Stimulated activated CD4-positive, alpha-beta T cell treated with anti-CD3 and anti-CD28 coated beads, Interleukin-4, amount 100 ng/mL, for 1 hour (primary cell): ENCODE measurements at places on chromosomes 6 and 20.

GRCh38 chr6:126175251-126175650 is 164.7 kb upstream of the CENPW start:
- no peak for DNase-seq

GRCh38 chr6:15887491-15888461 is 224.9 kb upstream of the DTNBP1 start:
- DNase-seq: no peak

- DNase-seq: peak; percentile 46
These were observed 25.0 kb upstream of the ABT1 start for GRCh38 chr6:26571592-26572296.

GRCh38 chr6:125985522-125985921 is 818 bp upstream of the TRMT11 start:
- DNase-seq: no peak

DNA sequence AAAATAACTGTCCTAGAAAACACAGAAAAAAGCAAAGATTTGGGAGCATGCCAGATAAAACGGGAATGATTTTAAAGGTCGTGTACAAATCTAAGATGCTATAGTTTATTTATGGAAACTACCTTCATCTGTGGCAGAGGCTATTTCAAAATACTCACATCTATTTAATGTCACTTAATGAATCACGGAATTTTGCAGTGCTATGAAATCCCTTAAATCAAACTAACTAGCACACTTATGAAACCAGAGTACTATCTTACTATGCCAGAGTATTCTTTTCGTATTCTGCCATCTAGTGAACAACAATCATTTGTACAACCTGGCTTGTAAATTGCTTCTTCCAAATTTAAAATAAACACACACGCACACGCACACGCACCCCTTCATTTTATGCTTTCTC is 77.9 kb upstream of the BMP5 start:
- DNase-seq: no peak

GRCh38 chr6:39521958-39522357 is 199.5 kb upstream of the KCNK16 start:
- no peak for DNase-seq

- no peak for DNase-seq
These were observed 116.5 kb downstream of the TCP11 start for GRCh38 chr6:35024551-35025054.

- no peak for DNase-seq
These were observed 702 bp upstream of the TNFAIP3 start for GRCh38 chr6:137866200-137866913.

- no peak for DNase-seq
These were observed 9.4 kb upstream of the HDDC2 start for GRCh38 chr6:125310994-125311649.

- DNase-seq: peak; percentile 86
These were observed at the start of gene BCAS4 for GRCh38 chr20:50794846-50795634. TSS of gene BCAS4 (plus strand) at chr20:50795061. CDS start at chr20:50795084, 23 bp downstream.

- no peak for DNase-seq
These were observed 6.7 kb downstream of the MCUR1 start for GRCh38 chr6:13807696-13808095.

GRCh38 chr6:166703149-166703710 is 76.2 kb upstream of the RPS6KA2 start:
- DNase-seq: no peak

DNA sequence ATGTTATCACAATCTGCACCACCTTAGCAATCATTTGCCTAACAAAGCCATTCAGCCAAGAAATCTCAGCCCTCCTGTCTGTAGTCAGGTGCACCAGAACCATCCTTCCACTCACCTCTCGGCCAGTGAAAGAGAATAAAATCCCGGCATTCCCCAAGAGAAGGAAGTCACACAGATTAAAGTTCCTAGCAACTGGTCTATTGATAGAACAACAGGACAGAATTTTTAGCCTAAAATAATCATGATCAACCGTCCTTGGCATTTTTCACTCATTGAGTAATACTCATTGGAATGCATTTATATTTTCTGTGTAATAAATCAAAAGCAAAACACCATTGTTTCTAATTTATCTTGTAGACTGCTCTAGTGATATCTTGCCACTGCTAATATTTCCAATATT is 85.7 kb upstream of the CDH4 start:
- no peak for DNase-seq

DNA sequence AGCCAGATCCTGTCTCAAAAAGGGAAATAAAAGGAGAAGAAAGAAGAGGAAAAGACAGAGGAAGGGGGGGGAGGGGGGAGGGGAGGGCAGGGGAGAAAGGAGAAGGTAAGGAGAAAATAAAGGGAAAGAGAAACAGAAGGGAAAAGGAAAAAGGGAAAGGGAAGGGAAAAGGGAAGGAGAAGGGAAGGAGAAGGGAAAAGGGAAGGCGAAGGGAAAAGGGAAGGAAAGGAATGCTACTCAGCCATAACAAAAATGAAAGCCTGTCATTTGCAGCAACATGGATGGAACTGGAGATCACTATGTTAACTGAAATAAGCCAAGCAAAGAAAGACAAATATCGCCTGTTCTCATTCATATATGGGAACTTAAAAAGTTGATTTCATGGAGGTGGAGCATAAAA is 22.3 kb downstream of the RBM24 start:
- DNase-seq: no peak

DNA sequence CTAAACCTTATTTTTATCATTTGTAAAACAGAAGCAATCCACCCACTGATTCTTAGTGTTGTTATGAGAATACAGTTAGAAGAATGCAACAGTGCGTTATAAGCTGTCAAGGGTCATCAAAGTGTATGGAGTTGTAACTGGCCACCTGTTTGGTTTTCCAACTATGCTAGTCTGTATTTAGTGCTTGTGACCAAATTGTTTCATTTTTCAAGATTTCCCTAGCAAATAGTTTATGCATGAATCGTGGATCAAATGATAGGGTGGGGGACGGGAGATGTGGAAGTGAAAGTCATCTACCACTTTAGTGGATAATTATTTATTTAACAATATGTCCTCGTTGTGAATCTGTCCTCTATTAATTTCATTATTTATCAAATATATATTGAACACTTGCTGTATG is 175.4 kb upstream of the HDDC2 start:
- DNase-seq: no peak

DNA sequence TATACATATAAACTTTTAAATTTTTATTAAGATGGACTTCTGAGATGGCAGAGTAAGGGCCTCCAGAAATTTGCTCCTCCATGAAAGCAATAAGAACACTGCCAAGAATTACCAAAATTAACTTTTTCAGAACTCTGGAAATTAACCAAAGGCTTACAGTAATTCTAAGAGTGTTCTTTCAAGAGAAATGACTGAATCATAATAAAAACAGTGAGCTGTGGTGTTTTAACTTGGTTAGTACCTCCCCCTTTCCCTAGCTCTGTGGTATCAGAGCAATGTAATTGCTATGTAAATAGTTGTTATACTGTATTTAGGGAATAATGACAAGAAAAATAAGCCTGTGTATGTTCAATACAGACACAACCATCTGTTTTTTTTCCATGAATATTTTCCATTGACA is 19.0 kb downstream of the HECA start:
- DNase-seq: no peak

DNA sequence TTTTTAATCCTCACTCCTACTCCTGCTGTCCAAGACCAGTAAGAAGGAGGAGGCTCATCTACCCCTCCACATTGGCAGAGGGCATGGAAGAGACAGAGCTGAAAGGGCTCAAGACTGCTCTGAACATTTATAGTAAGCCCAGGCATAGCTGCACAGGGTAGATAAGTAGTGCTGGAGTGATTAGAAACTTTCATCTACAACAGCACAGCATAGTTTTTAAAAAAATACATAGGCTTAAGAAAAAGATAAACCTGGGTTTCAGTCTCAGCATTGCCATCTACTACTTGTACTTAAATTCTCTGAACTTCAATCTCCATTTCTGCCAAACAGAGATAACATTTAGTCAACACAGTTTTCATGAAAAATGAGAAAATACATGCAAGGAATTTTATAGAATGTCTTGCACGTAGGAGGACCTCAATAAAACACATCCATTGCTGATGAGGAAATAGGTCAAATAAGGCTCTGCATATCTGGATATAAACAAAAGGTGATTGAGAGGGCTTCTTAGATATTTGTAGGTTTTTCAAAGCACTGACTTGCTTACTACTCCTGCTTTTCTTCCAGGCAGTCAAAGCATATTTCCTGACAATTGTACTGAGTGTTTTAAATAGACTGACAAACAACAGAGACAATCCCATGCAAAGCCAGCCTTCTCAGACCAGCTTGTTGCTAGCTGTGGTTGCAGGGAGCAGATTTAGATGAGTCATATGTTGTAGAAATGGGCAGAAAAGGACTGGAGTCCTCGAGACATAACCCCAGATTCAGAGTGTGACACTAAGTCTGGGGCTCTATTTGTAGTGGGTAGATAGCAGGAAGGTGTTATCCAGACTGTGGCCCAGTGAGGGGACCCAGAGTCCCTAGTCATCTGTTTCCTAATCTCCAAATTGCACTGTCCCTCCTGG is 107.4 kb upstream of the TAB2 start:
- DNase-seq: no peak

GRCh38 chr6:121652223-121652622 is 216.8 kb downstream of the GJA1 start:
- no peak for DNase-seq

DNA sequence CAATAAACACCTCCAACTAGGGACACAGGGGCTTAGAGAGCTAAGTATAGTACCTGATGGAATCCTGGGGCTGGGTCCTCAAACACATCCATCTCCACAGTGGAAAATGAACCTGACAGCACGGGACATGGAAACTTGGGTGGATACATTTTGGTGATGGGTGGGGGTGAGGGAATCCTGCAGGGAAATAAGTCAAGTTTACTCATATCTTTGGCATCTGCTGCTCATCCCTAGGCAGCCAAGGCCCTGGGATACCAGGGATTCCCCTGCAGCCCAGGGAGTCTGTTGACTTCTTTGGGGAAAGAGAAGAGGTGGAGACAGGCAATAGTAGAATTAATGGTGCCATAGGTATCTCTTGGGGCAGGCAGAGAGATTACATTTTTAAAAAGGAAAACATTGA is 6.6 kb downstream of the APOBEC2 start:
- DNase-seq: no peak

GRCh38 chr20:9510911-9511310 is 3.5 kb upstream of the LAMP5 start:
- no peak for DNase-seq

GRCh38 chr6:7542065-7542873 is 798 bp downstream of the DSP start:
- no peak for DNase-seq

GRCh38 chr20:44447827-44448419 is 27.8 kb upstream of the TTPAL start:
- DNase-seq: no peak

GRCh38 chr6:91782802-91783201 is 1195.9 kb upstream of the MAP3K7 start:
- no peak for DNase-seq

GRCh38 chr20:62596486-62596885 is 45.8 kb upstream of the SLCO4A1 start:
- DNase-seq: no peak

DNA sequence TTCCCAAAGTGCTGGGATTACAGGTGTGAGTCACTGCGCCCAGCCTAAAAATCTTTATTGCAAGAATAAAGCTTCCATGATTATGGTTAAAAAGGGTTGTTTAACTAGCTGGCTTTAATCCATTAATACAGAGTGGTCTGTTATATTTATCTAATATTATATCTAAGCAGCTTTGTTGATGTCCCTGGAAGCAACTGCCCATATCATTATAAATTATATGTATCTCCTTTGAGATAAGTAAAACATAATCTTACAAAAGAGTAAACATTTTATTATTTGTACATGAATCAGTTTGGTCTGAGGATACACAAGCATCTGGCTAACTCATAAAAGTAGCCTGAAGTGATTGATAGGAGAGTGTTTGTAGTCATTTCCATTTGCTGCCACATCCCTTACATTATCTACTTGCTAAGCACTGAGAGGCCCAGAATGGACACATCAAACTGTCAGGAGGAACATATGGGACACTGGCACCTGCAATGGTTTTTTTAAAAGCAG is 46.9 kb downstream of the TRAF3IP2 start:
- no peak for DNase-seq

GRCh38 chr6:69584536-69584912 is 212.3 kb downstream of the LMBRD1 start:
- DNase-seq: no peak

- DNase-seq: no peak
These were observed 6.2 kb upstream of the RNF217 start for GRCh38 chr6:124956018-124956417.

GRCh38 chr6:143224516-143224915 is 163.8 kb downstream of the AIG1 start:
- no peak for DNase-seq

- DNase-seq: no peak
These were observed 776.3 kb downstream of the EYS start for GRCh38 chr6:64930681-64931080.

DNA sequence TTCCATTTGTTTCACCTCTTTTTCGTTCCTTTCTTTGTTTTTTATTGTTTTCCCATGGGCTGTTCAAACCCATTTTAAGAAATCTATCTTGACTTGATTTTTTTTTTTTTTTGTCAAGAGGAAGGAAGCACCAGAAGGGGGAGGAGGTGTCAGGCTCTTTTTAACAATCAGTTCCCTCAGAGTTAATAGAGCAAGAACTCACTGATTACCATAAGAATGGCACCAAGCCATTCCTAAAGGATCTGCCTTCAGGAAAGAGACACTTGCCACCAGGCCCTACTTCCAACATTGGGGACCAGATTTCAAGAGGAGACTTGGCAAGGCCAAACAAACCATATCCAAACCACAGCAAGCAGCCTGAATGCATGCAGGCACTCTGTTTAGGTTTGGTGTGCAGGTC is 168.0 kb downstream of the OTOR start:
- DNase-seq: no peak

DNA sequence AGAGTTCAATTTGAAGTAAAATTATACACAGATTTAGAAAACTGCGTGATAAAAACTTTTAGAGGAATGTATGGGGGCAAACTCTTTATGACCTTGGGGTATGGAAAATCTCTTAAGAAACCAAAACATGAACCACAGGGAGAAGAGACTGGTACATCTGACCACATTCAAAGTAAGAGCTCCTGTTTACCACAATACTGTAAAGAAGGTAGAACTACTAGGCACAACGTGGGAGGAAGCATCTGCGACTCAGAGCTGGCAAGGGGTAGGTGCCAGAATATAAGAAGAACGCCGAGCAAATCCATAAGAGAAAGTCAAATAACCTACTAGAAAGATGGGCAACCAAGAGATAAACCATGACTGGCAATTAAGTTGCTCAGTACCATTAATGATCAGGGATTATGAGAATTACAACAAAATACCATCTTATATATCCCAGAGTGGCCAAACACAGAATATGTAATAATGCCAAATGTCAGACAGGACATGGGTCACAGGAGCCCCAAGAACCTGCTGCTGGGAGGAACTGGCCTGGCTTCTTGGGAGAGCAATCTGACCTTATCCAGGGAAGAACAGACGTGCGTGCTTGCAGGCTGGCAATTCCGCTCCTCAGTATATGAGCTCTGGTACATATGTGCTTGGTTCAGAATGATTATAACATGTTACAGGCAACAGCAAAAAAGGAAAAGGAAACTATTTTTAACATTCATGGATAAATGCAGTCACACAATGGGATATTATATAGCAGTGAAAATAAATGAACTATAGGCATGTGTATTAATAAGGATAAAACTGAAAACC is 50.2 kb downstream of the INSM1 start:
- DNase-seq: no peak
